GM18507 (cell line): ENCODE measurements at places on chromosomes 5 and 9.

DNA sequence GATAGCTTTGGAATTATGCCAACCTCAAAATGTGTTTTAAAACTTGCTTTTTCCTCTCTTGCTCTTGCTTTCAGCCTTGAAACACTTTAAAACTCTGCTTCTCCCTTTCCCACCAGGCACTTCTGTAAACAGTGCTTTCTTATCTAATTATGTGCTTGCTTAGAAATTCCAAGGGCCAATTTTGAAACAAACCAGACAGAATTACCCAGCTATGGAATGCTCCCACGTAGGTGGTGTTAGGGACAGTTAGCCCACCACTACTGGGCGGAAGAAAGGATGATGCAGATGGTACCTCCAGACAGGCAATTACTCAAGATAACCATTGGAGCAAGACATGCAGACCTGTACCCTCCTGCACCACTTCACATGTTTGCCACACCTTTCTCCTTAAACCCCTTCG, 523.0 kb upstream of the PTPRD start:
- no peak for DNase-seq

GRCh38 chr9:134055981-134056461, 11.8 kb downstream of the BRD3 start:
- DNase-seq = no peak

DNA sequence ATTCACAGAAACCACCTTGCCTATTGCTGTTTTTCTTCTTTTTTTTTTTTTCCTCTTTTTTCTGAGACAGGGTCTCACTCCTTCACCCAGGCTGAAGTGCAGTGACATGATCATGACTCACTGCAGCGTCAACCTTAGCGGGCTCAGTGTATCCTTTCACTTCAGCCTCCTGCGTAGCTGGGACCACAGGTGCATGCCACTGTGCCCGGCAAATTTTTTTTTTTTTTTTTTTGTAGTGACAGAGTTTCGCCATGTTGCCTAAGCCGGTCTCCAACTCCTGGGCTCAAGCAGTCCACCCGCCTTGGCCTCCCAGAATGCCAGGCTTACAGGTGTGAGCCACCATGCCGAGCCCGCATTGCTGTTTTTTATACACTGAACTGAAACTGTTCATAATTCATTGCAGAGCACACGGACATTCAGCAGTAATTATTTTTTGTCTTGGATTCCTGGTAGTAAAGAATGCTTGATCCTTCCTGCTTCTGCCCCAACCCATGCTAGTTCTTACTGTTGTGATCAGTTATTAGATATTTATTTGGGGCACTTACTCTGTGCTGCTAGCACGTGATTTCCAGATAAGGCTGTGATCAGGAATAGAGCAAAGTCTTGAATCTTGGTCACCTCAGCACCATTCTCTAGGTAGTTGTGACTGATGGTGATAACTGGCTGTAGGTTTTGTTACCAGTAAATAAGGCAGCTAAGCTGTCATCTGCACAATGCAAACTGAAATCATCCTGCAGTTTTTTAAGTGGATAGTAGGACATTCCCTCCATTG, 14.0 kb downstream of the MAP3K1 start:
- no peak for DNase-seq

- DNase-seq = no peak
Observed at GRCh38 chr5:157384971-157385709, 74.9 kb upstream of the NIPAL4 start.
